Amniotic stem cell (primary cell): ENCODE measurements at places on chromosomes 5 and 9.

DNA sequence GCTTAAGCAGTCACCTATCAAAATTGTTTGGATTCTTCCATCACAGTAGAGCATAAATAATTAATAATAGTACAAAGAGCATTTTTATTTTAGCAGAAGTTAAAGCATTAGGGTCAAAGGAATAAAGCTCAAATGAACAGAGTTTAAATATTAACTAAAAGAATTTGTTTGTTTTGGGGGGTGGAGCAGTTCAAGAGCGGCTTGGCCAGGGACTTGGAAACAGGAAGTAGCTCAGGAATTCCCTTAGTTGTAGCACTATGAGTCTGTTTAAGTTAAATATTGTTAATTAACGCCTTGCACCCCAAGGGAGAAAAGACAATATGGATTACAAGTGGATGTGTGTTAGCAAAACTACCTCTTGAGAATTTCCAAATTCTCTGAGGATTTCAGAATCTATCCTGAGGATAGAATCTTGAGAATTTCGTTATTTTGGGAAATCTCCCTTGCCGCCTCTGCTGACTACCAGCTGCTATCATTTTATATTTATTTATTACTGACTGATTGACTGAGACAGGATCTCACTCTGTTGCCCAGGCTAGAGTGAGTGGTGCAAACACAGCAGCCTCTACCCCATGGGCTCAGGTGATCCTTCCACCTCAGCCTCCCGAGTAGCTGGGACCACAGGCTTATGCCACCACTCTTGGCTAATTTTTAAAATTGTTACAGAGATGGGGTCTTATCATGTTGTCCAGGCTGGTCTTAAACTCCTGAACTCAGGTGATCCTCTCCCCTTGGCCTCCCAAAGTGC, 96.7 kb upstream of the CHD1 start:
- DNase-seq, result no peak

- DNase-seq, result no peak
Measured at GRCh38 chr5:143086908-143087637, 316.4 kb downstream of the NR3C1 start.

DNA sequence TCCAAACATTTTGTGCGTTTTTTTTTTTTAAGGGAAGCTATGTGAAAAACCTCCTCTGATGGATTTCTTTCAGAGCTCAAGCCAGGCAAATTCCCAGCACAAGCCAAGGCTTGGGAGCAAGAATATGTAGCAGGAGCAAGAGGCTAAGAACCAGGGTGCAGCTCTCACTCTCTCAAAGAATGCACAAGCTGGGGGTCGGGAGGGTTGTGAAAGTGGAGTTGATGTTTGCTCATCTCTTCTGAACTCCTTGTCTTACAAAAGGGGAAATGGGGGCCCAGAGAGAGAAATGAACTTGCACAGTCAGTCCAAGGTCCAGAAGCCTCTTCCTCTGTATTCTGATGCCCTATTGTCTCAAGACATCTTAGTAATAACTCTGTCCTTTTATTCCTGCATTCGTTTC, 7.7 kb upstream of the TRAF1 start:
- no peak for DNase-seq

DNA sequence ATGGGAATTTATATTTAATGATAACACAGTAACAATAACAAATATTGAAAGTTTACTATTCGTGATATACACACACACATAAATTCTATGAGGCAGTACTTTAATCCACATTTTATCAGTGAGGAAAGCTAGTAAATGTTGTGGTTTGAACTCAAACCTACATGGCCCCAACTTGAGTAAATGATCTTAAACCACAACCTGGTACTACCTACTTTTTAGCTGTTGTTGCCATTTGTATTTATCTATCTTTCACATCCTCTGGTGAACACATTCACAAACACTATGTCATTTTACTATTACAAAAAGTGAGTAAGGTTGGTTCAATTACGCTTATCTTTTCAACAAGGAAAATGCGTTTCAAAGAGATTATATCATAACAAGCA, 186.1 kb downstream of the SMC2 start:
- no peak for DNase-seq

DNA sequence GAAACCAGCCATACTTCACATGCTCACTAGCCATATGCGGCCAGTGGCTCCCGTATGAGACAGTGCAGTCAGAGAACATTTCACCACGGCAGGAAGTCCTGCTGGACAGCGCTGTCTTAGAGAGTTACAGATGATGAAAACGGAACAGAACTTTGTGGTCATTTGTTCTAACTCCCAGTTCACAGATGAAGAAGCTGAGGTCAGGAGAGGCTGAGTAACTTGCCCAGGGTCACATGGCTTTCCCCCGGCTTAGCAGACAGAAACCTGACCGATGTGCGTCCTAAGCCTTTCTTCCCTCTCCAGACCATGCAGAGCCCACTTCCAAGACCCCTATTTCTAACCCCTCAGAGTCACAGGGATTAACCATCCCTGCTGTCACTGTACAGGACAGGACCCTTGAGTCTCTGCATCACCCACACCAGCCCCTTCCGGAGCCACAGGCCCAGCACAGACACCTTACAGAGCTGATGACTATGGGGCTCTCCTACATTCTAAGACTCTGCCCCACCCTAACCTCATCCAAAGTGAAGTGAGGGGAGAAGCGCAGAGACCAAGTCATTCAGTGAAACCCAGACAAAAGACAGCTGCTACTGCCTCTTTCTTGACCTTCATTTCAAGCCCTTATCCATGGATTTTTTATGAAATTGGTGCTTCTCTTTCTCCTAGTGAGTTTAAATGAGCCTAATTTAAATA, 86.9 kb downstream of the PTPN3 start:
- no peak for DNase-seq

DNA sequence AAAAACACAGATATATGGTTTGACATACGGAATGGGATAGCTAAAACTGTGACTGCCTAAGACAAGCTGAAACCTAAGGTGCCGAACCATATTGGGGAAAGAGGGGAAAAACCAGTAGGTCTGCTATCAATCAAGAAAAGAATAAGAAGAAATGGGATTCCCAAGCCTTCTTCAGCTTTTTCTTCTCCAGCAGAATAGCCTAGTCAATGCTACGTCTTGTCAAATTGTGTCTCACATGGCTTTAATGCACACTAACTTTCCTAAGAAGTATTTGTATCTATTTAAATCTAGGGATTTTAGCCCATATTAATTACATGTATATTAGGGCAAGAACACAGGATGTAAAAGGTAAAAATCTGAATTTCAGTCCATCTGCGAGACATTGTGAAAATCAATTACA, 797 bp upstream of the FBXO38 start:
- no peak for DNase-seq

DNA sequence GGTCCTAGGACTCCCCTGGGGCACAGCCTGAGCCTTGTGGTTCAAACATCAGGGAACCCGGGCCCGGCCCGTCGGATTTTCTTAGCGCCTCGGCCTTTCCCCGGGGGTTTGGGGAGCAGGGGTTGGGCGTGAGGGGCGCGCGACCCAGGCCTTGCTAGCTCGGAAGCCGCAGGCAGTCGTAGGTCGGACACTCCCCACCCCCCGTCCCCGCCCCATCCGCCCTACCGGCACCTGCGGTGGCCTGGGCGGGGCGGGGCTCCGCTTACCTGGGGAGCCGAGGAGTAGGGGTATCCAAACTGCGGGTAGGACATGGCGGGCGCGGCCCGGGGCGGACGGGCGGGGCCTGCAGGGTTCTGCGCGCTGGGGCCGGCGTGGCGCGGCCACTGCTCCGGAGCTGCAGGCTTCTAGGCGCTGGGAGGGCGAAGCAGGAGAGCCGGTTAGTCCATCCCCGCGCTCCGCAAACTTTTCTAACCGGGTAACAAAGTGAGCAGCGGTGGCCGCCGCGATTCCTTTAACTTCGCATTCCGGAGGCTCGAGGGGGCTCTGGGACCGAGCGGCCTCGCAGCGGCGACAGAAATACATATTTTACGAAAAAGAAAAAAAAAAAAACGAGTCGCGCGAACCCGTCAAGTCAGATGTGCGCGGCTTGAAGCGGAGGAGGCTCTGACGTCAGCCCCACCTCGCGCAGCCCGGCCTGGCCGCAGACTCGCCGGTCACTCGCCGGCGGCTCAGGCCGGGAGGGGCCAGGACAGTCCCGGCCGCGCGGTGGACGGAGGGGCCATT, at the start of gene IRX4:
TSS of gene IRX4 (minus strand) at position 589 of the 783 bp plus-strand sequence. CDS start at position 311, 278 bp downstream.
- no peak for DNase-seq

DNA sequence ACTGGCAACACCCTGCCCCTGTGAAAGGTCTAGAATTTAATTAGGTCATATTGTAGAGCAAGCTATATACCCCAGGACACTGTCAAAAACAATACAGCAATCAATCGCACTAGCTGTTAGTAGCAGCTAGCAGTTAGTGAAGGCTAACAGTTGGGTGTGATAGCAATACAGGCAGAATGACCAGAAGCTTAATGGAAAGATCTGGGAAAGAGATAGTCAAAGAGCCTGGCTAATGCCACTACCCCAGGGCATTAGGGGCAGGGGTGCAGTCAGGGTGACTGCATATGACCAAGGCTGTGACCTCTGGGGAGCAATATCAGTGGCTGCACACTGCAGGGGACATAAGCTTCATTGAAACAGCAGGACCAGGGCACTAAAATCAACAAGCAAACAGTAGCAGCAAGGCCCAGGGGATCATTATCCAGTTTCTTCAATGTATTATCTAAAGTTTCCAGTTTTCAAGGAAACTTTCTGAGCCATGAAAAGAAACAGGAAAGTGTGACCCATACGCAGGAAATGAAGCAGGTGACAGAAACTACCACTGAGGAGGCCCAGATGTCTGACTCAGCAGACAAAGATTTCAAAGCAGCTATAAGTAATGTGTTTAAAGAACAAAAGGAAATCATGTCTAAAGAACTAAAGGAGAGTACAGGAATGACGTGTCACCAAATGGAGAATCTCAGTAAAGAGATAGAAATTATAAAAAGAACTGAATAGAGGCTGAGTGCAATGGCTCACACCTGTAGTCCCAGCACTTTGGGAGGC, 82.4 kb downstream of the ZNF354C start:
- no peak for DNase-seq
